Stimulated activated CD4-positive, alpha-beta T cell treated with anti-CD3 and anti-CD28 coated beads, Interleukin-1b, Interleukin-23, amount 100 ng/mL, for 24 hours (primary cell): ENCODE measurements at places on chromosomes 1 and 21.

GRCh38 chr1:64967381-64967780 is 1.0 kb upstream of the JAK1 start:
- no peak for DNase-seq

DNA sequence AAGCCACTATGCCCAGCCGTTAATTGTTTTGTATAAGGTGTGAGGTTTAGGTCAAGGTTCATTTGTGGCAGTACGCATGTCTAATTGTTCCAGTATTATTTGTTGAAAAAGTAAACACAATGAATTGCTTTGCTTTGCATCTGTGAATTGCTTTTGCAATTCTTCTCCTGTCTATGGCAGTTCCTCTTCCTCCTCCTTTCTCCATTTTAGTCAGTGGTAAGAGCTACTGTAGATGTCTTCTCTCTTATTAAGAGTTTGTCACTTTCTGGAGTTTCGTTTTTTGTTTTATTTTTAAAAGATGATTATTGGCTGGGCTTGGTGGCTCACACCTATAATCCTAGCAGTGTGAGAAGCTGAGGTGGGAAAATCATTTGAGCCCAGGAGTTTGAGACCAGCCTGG is 29.2 kb downstream of the C1orf185 start:
- DNase-seq = no peak

GRCh38 chr1:51616490-51616889 is 402 bp upstream of the OSBPL9 start:
- no peak for DNase-seq

GRCh38 chr1:202049129-202049528 is 38.7 kb downstream of the ELF3 start:
- no peak for DNase-seq

GRCh38 chr1:14598007-14598497 is 433 bp upstream of the KAZN start:
- no peak for DNase-seq

- no peak for DNase-seq
Measured at GRCh38 chr1:192936313-192937018, 122.7 kb downstream of the UCHL5 start.

DNA sequence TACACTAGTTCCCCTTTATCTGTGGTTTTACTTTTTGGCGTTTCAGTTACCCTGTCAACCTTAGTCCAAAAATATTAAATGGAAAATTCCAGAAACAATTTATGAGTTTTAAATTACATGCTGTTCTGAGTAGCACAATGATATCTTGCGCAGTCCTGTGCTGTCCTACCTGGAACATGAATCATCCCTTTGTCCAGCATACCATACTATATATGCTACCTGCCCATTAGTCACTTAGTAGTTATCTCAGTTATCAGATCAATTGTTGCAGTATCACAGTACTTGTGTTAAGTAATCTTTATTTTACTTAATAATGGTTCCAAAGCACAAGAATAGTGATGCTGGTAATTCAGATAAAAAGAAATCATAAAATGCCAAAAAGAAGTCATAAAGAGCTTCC is 52.7 kb downstream of the AGBL4 start:
- no peak for DNase-seq

- DNase-seq = no peak
Measured at GRCh38 chr1:27552911-27553420, 51.0 kb downstream of the AHDC1 start.

DNA sequence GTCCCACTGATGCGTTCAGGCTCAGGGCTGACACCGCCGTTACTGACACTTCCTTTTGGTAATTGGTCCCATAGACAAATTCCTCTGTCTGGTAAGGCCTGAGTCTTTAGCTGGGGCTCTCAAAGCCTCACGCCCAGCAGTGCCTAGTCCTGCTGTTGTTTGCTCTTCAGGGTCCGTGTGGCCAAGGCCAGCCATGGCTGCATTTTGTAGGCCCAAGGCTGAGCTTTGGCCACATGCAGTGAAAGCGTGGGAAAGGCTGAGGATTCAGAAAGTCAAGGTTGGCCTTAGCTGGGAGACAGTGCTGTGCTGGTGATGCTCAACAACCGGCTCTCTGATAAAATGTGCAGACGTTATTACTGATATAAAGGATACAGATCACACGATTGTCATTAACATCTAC is 63.5 kb upstream of the C1orf174 start:
- DNase-seq = no peak

DNA sequence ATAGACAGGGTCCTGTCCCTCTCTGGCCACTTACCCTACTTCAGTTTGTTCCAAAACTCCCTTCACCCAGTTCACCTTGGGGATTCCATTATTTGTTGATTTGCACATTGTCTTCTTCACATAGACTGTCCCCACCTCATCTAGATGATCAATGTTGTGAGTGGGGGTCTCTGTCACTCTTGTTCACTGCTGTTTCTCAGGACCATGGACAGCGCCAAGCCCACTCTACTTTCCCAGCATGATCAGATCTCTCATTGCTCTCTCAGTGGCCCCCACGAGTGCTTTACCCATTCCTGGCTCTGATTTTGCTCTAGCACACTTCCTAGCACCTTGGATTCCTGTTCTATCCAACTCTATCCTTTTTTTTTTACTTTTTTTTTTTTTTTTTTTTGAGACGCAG is 45.4 kb upstream of the IGSF21 start:
- no peak for DNase-seq

GRCh38 chr1:25217598-25218232 is 14.6 kb downstream of the SYF2 start:
- no peak for DNase-seq

DNA sequence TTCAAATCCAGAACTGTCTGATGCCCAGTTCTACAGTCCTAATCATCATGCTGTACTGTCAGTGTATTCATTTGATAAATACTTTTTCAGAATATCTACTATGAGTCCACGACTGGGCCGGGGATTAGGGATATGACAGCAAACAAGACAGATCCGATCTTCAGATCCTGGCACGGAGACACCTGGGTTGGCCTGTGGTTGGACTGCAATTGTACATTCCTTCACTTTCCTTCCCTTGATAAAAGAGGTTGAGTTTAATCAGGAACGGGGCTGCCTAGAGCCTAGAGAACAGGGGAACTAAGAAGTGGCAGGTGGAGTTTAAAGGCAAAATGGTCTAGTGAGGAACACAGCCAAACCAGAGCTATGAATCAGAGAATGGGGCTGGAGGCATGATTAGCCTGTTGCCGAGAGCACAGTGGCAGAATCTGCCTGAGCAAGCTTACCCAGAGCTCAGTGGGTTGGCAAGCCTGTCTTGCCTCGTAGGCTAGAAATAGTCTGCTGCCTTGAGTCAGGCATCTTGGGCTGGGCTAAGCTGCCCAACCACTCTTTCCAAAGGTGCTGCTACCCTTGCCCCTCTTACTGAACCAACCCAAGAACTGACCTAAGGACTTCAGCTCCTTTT is 38.1 kb upstream of the PTCH2 start:
- DNase-seq = no peak

GRCh38 chr1:240385985-240386978 is 225.7 kb downstream of the GREM2 start:
- no peak for DNase-seq

DNA sequence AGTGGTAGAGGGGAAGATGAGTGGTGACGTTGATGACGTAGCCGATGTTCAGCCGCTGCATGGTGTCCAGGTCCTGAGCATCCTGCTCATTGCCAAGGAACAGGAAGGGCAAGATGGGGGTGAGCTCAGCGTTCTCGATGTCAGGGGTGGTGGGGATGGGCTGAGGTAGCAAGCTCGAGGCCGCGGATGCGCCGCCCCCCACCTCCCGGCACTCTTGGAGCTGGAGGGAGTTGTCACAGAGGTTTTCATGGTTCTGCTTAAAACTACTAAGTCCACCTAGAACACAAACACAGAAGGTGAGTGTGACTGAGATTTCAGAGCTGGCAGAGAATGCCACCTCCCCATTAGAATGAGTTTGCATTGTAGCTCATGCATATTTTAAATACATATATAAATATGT is 35.7 kb downstream of the DUSP10 start:
- no peak for DNase-seq

DNA sequence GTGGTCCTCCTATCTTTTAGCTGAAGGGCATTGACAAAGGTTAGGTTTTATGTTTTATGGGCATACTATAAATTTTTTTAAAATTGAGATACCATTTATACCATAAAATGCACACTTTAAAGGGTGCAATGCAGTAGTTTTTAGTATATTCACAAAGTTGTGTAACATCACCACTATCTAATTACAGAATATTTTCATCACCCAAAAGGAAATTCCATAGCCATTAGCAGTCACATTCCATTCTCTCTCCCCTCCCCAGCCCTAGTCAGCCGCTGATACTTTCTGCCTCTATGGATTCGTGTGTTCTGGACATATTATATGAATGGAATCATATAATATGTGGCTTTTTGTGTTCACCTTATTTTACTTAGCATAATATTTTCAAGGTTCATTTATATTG is 135.8 kb upstream of the B3GALT2 start:
- no peak for DNase-seq
